ENCODE measurements at places on chromosomes 1 and 21.

DNA sequence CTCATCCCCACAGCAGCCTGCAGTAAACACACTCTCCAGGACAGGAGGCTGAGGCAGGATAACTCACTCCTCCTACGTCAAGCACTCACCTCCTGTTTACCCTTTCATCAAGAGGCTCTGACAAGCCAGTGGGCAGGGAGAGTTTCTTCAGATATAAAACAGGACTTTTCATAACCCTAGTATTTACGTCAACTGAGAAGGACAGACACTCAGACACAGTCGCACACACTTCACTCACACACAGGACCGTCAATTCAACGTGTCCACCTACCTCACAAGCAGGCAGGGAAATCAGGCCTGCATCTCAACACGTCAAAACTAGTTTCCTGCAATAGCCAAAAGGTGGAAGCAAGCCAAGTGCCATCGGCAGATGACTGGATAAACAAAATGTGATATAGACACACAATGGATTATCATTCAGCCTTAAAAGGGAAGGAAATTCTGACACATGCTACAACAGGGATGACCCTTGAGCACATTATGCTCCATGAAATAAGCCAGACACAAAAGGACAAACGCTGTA, 48.6 kb downstream of the ITPKB start:
- DNase-seq = no peak

DNA sequence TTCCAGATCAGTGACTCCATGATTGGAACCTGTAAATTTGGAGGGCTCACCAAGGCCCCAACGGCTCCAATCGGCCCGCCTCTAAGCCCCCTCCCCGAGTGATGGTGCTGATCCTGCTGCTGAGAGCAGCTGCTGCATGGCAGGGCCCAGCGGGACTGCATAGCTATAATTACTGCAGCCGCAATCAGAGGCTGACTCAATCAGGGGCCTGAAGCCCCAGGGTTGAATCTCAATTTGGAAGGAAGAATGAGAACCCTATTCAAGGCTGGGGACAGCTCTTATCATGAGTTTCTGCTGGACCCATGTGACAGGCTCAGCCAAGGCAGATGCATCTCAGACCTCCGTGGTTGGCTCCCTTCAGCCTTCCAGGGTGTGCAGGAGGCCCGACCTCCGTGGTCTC, 42.8 kb upstream of the MAGOH start:
- DNase-seq = no peak

DNA sequence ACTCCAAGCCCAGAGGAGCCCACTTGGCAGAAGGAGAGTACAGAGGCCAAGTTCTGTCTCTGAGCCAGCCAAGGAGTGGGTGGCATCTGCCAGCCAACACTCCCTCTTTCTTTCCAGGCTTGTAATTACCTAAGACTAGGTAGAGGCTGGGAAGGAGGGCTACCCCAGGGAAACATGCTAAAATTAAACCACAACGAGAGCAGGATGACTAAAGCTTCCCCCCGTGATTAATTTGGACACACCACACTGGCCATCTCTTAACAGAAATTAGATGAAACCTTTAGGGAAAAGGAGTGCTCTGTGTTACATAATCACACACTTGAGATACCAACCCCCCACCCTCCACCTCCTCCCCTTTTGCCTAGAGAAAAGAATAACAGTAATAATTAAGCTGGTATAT, 102.1 kb upstream of the ZC3H12A start:
- DNase-seq = no peak

DNA sequence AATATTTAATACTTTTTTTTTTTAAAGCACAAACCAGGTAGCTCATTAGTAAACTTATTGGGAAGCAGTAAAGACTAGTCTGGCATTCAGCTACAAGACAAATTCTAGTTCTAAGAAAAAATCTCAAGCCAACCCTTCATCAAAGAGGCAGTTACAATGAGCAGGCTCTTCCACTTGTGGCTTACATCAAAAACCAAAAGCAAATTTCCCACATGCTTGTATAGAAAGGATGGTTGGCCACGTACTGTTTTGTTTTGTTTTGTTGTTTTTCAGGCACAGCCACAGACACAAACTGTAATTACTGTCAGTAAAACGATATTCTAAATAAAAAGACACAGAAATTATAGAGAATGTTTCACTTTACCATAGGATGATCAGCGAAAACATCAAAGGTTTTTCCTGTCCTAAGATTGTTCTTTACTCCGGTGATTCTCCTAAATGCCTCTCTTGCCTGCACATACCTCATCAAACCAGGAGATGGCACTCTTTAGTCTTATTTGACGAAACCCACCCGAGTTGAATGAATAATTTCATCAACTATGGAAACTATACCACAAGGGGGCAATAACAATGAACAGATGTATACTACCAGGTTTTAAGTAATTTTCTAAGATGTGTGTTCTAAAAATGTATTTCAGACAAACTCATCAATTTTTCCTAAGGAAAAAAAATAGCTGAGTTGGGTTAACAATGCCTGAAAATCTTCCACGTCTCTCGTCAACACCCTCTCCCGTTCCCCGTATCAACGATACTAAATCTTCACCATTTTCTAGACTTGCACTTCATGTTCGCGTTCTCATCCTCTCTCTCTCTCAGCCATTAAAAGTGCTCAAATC, 26.9 kb downstream of the RPL5 start:
- peak; percentile 86 for DNase-seq

DNA sequence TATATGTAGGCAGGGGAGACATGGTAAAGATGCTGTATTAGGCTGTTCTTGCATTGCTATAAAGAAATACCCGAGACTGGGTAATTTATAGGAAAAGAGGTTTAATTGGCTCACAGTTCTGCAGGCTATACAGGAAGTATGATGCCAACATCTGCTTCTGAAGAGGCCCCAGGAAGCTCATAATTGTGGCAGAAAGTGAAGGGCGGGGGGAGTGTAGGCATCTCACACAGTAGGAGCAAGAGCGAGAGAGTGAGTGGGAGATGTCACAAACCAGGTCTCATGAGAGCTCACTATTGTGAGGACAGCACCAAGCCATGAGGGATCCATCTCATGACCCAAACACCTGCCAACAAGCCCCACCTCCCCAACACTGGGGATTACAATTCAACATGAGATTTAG, 21.1 kb downstream of the MAN1A2 start:
- DNase-seq = no peak

DNA sequence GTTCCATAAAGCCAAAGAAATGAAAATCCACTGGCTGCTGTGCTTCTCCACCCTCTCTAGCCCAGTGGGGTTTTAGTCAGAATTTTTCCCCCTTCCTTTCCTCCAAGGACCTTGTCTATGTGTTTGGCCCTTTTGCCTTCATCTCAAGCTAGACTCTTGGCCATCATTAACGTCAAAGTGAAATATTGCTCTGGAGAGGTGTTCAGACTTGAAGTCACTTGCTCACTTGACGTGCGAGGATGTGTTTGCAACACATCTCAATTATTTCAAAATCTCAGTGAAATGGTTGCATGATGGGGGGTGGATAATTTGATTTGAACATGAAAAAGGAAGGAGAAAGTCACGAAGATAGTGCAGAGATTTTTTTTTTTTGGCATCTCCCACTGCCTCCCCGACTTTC, 13.6 kb downstream of the EVA1C start:
- no peak for DNase-seq

- peak; percentile 6 for DNase-seq
Measured at GRCh38 chr1:233614173-233614742, 352 bp downstream of the KCNK1 start.

DNA sequence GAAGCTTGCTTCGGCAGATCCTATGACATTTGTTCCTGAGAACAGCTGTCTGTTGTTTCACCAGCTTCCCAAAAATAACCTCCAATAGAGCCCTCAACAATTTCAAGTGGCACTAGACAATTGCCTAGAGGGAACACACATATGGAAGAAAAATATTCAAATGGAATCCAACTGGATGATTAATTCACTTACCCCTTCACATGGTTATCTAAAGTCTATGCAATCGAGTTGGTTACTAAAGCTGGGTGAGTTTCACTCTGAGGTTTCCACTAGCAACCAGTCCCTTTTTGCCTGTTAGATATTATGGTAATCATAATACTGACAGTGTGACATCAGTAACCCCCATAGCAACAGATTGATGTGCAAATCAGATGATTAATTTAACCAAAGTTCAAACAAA, at the start of gene LEMD1:
Gene LEMD1 (minus strand): TSS at position 259 of the 400 bp plus-strand sequence. CDS start 1,520 bp downstream, outside the sequence.
- peak; percentile 48 for DNase-seq

GRCh38 chr1:97396463-97396862, 524.4 kb downstream of the DPYD start:
- DNase-seq = no peak

GRCh38 chr1:186678155-186678554, 2.1 kb downstream of the PTGS2 start:
- no peak for DNase-seq

- DNase-seq = peak; percentile 2
Measured at GRCh38 chr1:88973520-88974137, 18.8 kb downstream of the KYAT3 start.

DNA sequence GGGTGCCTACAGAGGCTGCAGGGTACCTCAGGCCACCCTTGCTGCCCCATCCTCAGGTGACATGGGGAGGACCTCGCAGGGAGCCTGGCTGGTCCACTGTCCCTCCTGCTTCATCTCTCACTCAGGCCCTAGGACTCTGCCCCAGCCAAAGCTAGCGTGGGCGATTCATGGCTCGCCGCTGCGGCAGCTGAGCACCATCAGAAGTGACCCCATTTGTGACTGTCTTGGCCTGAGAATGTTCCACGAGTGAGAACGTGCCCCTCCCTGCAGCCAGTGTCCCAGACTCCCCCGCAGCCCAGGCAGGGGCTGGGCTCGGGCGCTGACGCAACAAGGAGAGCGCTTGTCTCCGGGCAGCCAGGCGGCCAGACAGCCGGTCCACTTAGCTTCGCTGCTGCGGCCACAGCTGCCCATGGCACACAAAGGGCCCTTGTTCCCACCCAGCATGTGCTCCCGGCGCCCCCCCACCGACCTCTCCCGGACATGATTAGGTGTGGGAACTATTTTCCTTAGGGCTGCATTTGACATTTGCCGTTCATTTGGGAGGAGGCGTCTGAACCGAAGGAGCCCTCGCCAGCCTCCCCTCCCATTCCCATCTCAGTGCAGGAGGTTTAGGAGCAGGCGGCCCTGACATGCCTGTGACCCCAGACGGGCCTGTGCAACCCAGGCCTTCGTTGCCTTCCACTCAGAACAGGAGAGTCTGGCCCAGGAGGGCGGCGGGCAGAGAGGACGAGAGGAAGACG, 19.3 kb upstream of the POFUT2 start:
- DNase-seq = no peak

DNA sequence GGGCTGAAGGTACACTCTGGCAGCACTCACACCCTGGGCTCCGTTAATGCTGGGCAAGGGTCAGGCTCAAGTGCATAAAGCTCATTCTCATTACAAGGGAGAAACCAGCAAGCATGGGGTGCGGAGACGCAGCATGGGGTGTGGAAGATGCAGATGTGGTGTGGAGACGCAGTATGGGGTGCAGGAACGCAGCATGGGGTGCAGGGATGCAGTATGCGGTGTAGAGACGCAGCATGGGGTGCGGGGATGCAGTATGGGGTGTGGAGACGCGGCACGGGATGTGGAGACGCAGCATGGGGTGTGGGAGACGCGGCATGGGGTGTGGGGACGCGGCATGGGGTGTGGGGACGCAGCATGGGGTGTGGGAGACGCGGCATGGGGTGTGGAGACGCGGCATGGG, 390.7 kb downstream of the NPHP4 start:
- DNase-seq = no peak

- DNase-seq = no peak
Measured at GRCh38 chr1:117014209-117014608, 12.6 kb downstream of the CD101 start.

GRCh38 chr1:206114692-206115640, 2.2 kb downstream of the AVPR1B start:
- DNase-seq = no peak

GRCh38 chr1:185338719-185339622, 21.9 kb upstream of the IVNS1ABP start:
- DNase-seq = no peak

GRCh38 chr1:12383786-12384185, 154.0 kb downstream of the VPS13D start:
- DNase-seq = no peak

DNA sequence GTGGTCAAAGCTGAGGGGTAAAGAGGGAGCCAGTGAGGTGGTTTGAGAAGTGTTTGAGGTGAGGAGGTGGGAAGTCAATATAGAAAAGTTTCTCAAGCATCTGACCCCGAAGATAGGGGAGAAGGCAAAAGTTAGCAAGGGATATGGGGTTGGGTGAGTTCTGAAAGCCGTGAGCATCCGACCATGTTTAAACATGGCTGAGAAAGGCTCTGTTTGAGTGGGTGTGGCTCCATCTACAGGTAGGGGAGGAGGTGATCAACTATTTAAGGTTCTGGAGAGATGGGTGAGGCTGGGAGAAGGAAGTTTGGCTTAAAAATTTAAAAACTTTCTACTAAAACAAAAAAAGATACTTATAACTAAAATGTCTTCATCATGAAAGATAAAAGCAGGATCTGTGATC, 273.8 kb downstream of the KCNJ6 start:
- no peak for DNase-seq

GRCh38 chr1:23222331-23222730, 5.0 kb upstream of the HTR1D start:
- DNase-seq = no peak

- DNase-seq = no peak
Measured at GRCh38 chr1:246005067-246005466, 502.0 kb downstream of the SMYD3 start.

GRCh38 chr1:208923946-208924720, 659.4 kb upstream of the CAMK1G start:
- no peak for DNase-seq

DNA sequence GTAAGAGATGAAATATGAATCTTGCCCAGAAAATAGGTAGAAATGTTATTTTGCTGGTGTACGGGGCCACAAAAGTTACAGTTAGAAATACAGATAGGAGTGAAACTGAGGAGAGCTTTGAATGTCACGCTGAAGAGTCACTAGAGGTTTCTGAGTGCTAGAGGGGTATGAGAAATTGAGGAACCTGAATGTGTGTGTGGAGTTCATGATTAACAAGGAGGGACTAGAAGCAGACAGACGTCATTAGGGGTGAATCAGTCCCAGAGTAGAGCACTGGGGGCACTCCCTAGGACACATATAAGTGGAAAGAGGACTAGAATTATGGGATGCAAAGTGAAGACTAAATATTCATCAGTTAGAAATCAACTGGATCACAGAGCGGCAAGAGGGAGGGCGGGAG, 188.9 kb upstream of the MAP1LC3C start:
- DNase-seq = no peak

DNA sequence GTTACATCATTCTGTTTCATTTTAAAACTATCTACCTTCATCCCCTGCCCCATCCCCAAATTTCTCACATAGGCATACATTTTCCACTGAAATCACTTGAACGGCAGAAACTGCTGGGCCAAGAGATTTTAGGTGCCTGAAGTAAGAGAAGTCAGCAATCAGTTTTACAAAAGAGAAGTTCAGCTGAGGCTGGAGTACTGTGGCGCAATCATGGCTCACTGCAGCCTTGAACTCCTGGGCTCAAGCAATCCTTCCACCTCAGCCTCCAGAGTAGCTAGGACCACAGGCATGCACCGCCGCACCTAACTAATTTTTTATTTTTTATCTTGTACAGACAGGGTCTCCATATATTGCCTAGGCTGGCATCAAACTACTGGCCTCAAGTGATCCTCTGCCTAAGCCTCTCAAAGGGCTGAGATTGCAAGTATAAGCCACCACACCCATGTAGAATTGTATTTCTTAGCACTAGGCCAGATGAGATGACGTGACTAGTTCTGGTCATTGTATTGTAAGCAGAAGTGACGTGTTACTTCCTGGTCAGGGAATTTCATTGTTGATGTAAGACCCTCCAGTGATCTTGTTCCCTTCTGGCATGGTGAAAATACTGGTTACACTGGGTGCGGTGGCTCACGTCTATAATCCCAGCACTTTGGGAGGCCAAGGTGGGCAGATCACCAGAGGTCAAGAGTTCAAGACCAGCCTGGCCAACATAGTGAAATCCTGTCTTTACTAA, 7.1 kb downstream of the BECN2 start:
- no peak for DNase-seq

Measured in NCI-H1105 (cell line).